ENCODE measurements at places on chromosomes 2 and 18. TPM values are rescaled to one million over a fixed set of nuclear protein-coding genes. Genes with fewer than 3 reads are reported as not detected.

Gene CLEC4F
- total RNA-seq: not detected

Gene MAP3K19
- not detected for total RNA-seq

Gene CD28
- not detected for total RNA-seq

Gene TANC1
- total RNA-seq: 11.9 TPM

Gene TLX2
- not detected for total RNA-seq

Gene TEKT4
- not detected for total RNA-seq

Gene KIF1A
- total RNA-seq: 69.2 TPM

Gene MTCL1
- total RNA-seq: 60.1 TPM

Gene EFHD1
- total RNA-seq: 16.6 TPM
